ENCODE measurements at places on chromosomes 7 and 10.
A peak's percentile ranks its signal among the peaks of the same experiment; 100 is the strongest.

DNA sequence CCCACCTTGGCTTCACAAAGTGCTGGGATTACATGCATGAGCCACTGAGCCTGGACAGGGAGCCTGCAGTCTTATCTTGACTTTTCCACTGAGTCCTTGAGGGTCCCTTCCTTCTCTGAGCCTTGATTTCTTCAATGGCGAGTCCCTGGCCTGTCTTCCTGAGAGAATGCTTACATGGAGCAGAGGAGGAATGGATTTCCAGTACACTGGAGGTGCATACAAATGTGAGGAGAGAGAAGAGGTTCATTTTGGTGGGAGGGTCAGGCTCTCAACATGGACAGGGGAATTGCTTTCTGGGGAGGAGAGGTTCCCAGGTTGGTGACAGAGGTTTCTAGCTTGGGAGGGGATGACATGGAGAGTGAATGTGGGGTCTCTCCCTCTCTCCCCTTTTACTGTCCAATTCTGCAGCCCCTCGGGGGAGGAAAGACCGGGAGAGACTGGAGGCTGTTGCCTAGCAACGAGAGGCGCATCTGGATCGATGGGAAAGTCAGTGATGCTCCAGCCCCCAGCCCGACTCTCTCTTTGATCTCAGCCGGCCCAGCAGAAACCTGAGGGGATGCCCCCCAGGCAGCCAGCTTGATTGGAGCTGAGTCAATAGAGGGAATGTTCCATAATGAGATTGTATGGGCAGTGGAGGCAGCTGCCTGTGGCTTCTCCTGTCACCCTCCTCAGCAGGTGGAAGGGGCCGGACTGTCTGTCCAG lies 14.8 kb downstream of the SRRM3 start:
- no peak for DNase-seq

- DNase-seq: no peak
Measured at GRCh38 chr10:21750424-21750823, 216.4 kb downstream of the MLLT10 start.

DNA sequence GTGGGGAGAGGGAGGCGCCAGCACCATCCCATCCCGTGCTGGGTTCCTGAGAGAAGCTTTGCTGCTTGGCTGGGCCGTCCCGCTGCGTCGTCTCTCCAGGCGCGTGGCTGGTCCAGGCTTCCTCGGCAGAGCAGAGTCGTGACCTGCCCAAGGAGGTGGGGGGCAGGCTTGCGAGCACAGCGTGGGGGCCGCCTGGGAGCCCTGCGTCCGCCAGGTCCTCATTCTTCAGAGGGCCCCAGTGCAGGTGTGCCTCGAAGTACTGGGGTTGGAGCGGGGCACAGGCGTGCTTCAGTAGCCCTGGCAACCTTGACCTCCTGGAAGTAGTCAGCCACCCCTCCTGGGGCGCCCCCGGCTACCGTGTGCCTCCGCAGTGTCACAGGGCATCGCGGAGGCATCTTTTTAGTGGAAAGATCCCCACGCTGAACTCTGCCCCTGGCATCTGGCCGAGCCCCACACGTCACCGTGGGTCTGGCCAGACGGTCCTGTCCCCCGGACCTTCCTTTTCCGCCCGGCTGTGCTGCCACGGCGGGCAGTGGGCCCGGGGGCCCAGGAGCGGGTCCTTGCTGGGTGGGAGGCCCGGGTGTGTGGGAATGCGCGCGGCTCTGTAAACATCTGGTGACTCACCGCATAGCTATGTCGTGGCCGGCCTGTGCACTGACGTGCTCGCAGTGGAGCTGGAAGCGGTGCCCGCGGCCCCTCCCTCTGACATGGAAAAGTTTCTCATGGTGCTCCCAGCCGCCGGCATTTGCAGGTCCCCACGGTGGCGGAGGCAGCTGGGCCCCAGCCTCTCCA lies 6.4 kb downstream of the MAFK start:
- DNase-seq: peak; percentile 98

GRCh38 chr7:75687246-75688088 lies 51.3 kb downstream of the HIP1 start:
- DNase-seq: no peak

GRCh38 chr7:133542209-133542780 lies 289.4 kb downstream of the EXOC4 start:
- DNase-seq: no peak

DNA sequence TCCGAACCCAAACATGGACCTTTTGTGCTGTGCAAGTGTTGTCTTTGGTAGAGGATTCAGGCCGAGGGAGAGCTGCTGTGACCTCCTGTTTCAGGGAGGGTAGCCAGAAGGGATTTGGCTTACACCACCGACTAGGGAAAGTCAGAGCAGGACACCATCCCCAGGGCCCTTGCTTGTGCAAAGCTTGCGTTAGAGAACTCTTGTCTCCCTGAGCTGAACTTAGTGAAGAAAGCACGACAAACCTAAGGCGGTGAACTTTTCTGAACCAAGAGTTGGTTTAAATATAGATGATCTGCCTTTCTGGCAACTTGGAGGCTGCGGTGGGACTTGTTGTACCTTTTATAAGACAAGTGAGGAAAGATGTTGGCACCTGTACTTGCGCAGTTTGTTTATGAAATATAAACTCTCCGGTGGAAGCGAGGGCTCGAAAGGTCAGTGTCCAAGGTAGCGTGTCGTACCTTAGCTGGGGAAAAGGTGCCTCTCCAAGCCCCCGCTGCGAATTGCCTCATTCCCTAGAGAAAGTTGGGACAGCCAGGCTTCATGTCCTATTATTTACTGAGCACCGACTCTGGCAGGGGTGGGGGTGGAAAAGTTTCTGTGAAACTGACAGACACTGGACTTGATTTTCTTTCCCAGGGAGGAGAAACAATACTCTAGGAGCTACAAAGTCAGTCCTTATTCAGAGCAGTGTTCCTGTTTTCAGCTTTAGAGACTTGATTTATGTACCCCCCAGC lies 31.6 kb downstream of the WBP1L start:
- no peak for DNase-seq

GRCh38 chr10:117542706-117543224 lies at the start of gene EMX2:
EMX2 (plus strand) TSS chr10:117542746; CDS start chr10:117543268, 522 bp downstream.
- no peak for DNase-seq

DNA sequence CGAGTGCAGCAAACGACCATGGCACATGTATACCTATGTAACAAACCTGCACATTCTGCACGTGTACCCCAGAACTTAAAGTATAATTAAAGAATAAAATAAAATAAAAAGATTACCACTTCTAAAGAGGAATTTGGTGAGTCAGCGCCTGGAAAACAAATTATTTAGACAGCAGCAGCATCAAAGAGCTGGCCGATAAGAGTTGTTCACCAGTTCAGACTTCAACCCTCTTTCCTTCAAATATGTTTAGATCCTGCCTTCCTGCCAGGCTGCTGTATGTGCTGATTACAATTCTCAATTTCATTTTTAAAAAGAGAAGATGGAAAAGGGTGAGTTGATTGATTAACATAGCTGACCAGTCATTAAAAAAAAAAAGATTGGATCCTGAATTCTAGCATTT lies 672.0 kb upstream of the NRP1 start:
- no peak for DNase-seq

GRCh38 chr10:13271552-13272163 lies 28.2 kb downstream of the PHYH start:
- DNase-seq: no peak

- no peak for DNase-seq
Measured at GRCh38 chr7:39488467-39489393, 77.5 kb upstream of the YAE1 start.

GRCh38 chr10:29446327-29446726 lies 157.5 kb downstream of the LYZL1 start:
- DNase-seq: no peak

DNA sequence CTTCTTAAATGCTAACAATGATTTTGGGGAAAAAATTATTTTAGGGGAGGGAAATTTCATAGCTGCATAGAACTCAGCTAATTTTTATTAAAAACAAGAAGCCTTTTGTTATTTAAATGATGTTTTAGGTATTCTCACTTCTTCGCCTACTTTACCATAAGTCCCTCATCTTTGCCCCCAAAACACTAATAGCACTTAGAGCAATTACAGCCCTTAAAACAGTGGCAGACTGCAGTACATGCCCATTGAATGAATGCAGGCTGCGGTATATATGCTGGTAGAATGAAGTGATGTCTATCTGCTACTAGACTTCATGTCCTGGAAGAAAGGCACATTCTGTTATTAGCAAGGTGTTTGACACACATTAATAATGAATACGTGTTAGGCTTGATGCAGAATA lies 2.9 kb upstream of the SPAG6 start:
- DNase-seq: no peak

DNA sequence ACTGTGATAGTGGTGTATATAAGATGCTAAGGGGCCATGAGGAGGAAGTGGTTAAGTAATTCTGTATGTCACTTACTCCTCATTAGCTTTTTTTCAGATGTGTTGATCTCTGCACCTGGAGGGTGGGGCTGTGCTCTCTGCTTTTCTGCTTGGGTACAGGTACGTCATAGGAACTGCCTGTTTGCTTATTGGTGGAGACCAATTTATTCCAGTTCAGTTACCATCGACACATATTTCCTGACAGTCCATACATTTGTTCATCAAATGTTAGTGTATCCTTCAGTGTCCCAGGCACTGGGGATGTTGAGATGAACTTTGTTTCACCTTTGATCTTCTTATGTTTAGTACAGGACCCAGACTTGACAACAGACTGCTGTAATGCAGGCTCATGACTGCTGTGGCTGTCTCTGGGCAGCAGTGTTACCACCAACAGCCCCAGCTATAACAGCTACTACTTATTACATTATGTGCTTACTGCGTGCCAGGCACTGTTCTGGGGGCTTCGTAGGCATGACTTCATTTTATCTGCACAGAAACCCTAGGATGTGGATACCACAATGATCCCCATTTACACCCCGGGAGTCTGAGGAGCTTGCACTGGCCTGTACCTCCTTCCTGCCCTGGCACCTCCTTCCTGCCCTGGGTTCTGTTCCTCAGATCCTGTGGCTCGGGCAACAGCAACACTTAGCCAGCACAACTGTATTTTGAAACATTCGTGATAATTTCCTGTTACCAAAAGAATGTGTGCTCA lies 87.4 kb downstream of the BUB3 start:
- DNase-seq: no peak

- DNase-seq: no peak
Measured at GRCh38 chr10:18204039-18204835, 64.0 kb downstream of the CACNB2 start.

DNA sequence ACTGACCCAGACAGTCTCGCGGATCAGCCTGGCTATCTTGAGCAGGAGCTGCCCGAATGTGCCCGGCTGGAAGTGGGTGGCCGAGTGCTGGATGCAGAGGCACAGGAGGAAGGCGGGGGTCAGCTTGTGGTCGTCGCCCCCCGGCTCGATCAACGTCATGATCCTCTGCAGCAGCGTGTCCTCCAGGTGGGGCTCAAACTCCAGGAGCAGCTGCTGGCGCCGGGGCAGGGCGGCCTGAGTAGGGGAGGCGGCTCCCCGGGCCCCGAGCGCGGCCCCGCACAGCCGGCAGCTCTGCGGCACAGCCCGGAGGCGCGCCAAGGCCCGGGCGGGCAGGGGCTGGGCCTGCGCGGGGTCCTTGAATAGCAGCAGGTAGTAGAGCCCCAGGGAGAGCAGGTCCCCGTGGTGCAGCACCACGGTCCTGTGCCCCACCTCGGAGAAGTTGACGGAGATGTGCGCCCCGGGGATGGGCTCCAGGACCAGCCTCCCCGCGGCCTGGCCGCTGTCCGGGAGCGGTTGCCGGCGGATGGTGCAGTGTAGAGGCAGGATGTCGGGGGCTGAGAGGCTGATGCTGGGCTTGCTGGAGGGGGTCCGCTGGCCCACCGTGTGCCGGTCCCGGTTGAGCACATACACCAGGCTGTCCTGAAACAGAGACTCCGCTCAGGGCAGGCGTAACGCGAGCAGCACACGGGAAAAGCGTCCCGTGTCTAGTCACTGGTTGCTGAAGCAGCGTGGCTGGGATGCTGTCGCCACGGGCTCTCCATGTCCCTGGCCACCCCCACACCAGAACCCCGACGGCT lies 27.0 kb downstream of the PAPOLB start:
- no peak for DNase-seq

DNA sequence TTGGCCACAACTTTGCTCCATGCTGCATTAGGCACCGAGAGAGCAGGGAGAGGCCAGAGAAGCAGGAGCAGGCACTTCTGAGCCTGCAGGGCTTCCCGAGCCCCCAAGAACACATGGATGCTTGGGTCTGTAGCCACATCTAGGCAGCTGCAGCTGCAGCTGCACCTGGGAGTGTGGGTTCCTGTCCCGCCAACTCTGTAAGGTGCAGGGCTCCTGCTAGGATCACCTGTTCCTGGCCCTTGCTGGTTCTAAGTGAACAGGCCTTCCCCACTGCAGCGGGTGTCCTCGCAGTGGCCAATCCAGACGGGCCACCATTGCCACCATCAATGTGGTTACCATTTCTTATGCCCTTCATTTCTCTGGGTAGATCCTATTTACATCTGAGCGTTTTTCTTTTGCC lies 330.3 kb downstream of the AUTS2 start:
- DNase-seq: no peak

DNA sequence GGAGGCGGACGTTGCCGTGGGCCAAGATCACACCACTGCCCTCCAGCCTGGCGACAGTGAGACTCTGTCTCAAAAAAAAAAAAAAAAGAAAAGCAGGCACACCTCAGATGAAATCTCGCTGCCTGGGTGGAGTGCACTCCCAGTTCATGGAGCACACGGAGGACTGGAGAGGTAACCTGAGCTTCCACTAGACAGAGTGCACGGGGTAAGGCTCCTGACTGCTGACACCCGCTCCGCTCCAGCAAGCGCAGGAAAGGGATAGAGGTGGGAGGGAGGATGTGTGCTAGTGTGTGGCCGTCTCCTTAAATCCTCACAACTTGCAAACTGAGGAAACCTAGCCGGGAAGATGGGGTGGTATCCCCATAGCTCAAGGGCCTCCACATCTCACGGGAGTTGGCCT lies 50.8 kb downstream of the FAM53B start:
- DNase-seq: no peak

DNA sequence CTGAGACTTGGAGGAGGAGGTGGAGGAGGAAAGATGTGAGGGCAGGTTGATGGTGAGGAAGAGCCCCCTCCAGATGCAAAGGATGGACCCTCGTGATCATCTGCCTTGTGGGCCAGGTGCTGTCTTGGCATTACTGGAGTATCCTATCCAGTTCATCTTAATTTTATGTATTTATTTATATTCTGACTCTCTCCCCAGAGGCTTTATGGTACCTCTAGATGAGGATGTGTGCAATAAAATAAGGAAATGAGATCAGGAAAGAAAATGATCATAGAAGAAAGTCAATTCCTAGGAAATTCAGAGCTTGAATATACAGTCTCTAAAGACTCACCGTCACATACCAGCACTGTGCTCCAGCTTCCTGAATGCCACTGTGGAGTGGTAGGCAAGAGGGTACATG lies 94.1 kb downstream of the LRRC18 start:
- DNase-seq: no peak

GRCh38 chr10:114412907-114413797 lies 8.8 kb upstream of the AFAP1L2 start:
- DNase-seq: no peak

- peak; percentile 95 for DNase-seq
Measured at GRCh38 chr10:16965740-16966447, 148.7 kb upstream of the RSU1 start.

DNA sequence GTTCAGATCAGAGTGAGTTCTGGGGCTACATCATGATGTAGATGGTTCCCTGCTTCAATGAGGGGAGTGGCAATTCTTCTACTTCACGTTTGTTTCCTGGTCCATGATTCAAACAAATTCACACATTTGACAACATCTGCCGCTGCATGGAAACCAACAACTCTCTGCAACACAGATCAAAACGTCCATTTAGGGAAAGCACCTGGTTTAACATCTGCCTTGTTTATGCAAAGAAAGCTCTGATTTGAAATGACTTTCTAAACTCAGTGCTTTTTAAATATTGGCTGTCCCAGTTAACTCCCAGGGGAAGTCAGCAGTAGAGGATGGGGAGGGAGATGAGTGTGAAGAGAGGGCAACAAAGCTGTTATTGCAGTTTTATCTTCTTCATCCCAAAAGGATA lies 93.8 kb downstream of the GAD2 start:
- no peak for DNase-seq

GRCh38 chr10:404991-405390 lies 269.7 kb downstream of the ZMYND11 start:
- no peak for DNase-seq
